ENCODE measurements at places on chromosomes 13 and 19. TPM values are rescaled to one million over a fixed set of nuclear protein-coding genes. Genes with fewer than 3 reads are reported as not detected.

DNA sequence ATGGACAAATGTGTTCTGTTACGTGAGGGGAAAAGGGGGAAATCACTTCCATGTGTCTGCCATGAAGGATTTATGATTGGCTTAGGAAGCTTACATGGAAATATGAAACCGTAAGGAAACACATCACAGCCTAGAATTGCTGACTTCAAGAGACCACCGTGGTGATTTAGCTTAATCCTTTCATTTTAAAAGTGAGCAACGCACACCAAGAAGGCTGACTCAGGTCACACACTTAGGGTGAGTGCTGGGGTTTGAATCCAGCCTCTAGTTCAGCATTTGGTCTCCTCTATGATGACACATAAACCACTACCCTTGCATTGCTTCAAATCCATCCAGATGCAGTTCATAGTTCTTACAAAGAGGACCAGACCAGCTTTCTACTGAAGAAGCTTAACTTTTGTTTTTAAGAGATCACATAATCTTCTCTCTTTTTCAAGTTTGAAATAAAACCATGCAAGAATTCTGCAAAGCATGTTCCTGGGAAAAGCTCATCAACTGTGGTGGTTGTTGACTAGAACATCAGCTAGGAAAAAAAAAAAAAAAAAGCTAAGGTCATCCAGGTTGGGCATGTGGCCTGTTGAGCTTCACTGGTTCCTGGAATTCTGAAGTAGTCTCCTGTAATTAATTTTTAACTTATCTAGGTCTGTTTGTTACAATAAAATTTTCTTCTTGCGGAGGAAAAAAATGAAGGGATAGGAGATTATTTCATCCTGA is 60.2 kb upstream of the KL start:
- no peak for DNase-seq

DNA sequence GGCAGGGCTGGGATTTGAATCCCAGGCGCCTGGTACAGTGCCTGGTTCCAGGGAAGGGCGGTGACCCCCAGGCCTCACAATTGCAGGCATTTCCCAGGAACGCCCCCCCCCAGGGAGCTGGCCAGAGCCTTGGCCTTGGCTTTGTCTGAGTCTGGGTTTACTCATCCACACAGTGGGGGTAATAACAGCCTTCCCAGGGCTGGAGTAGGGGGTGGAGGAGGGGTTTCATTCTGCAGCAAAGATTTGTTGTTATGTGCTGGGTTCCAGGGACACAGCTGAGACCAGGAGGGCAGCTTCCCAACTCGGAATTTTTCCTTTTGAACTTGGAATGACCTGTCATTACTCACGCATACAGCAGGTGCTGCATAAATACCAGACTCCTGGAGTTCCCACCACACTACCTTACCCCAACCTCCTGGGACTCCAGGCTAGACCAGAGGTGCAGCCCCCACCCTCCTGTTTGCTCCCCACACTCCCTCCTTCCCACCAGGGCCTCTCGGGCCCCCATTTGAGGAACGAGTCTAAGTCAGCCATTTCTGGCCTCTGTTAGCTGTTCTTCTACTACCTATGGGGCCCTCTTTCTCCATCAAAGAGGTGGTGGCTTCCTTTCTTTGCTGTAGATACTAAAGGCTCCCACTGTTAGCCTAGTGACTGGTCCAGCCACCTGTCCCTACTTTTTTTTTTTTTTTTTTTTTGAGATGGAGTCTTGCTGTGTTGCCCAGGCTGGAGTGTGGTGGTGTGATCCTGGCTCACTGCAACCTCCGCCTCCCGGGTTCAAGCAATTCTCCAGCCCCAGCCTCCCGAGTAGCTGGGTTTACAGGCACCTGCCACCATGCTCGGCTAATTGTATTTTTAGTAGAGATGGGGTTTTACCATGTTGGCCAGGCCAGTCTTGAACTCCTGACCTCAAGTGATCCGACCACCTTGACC is 1.6 kb upstream of the ADAMTS10 start:
- peak; percentile 25 for DNase-seq

GRCh38 chr19:6568816-6569215 is 22.1 kb downstream of the CD70 start:
- DNase-seq: no peak

GRCh38 chr13:41603917-41604316 is 146.6 kb downstream of the RGCC start:
- no peak for DNase-seq

DNA sequence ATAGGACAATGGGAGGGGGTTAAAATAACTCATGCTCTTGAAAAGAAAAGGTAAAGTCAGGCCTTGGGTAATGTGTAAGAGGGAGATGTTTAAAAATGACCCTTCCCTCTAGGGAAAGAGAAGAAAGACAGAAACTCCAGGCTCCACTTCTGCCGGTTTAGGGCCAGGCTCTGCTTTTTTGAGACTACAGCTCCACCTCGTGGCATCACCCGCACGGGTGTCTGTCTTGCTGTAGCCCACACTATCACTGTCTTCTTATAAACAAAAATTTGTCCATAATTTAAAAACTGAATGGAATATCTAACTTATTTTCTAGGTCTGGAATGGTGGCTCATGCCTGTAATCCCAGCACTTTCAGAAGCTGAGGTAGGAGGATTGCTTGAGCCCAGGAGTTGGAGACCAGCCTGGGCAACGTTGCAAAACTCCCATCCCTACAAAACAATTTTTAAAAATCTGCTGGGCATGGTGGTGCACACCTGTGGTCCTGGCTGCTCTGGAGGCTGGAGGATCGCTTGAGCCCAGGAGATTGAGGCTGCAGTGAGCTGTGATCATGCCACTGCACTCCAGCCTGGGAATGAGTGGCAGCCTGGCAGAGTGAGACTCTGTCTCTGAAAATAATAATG is 65.1 kb upstream of the GTF3A start:
- DNase-seq: peak; percentile 80

DNA sequence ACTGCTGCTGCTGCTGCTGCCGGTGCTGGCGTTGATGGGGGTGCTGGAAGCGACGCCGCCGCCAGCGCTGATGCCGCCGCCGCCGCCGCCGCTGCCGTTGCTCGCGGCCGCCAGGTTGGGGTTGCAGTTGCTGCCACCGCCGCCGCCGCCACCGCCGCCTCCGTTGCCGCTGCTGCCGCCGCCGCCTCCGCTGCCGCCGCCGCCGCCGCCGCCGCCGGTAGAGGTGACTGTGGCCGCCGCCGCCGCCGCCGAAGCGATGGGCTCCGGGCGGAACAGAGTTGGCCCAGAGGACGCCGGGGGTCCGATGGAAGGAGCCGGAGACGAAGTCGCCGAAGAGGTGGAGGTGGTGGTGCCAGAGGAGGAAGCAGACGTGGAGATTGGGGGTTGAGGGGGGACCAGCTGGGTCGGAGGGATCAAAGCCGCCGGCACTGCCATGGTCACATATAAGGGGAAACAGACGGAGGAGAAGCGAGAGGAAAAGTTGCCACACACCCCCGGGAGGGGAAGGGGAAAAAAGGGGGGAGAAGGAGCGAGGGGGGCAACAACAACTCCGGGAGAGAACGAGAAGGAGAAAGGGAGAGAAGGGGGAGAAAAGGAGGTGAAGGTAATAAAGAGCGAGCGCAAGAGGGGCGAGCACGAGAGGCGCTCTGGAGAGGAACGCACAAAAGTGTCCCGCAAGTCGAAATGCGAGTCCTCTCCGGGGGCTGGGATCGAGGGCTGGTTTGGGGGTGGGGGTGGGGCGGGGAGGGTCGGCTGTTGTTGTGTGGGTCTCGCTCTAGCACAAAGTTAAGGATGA is 471 bp downstream of the DACH1 start:
- peak; percentile 12 for DNase-seq

The ANKRD24 gene
- total RNA-seq: 1.6 TPM

DNA sequence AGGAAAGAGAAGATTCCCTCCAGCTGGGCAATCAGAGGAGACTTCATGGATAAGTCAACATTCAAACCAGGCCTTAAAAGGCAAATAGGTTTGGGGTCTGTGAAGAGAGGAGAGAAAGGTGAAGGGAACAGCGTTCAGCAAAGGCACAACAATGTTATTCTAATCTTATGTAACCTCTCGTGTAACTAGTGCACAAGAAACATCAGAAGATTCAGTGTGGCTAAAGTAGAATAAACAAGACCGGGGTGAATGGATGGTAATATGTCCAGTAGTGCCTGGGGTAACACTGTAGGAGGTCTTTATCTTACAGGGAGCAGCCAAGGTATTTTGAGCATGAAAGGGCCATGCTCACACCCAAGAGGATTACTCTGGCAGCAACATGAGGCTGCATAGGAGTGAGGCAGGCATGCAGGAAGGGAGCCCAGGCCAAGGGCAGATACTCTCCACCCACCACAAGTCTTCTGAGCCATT is 24.1 kb downstream of the LHFPL6 start:
- no peak for DNase-seq

DNA sequence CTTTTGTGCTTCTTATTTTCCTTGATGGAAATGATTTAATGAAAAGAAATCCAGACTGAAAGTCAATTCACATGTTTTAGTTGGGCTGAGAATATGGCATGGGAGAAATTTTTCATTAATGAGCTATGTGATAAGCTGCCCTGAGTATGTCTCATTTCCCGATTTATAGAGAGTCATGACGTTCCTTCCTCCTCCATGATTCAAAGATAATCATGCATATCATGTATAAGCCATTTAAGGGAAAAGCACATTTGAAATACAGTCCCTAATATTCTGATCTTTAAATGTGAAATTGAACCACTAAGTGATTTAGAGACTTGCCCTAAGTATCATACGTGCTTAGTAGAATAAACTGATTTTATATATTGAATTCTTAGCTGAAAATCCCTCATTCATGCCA is 840.9 kb downstream of the PCDH17 start:
- DNase-seq: no peak

The ATP4A gene
- total RNA-seq: not detected

- peak; percentile 51 for DNase-seq
Observed at GRCh38 chr13:31038834-31039552, 106.5 kb downstream of the TEX26 start.

DNA sequence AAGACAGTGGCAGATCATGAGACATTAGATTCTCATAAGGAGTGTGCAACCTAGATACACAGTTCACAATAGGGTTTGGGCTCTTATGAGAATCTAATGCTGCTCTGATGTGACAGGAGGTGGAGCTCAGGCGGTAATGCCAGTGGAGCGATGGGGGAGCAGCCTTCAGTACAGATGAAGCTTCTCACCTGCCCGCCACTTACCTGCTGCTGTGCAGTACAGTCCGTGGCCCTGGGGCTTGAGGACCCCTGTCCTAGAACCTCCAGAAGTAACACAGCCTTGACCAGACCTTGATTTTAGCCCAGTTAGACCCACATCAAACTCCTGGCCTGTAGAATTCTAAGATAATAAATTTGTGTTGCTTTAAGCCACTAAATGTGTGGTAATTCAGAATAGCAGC is 215.1 kb upstream of the MIR17HG start:
- DNase-seq: no peak

DNA sequence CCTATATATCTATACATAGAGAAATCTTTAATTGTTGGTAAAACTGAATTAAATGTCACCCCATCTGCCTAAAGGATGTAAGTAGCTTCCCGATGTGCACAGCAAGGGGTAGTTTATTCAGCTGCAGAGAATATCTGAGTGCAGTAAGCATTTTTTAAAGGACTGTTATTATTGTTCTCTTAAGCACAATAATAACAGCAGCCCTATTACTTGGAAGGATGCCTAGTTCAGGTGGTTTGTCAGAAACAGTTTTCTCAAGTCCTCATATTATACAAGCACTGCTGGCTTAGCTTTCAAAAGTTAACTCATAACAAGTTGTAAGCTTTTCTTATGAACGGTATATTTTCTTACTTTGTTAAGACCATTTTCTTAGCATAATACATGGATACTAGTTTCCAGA is 142.6 kb downstream of the CRYL1 start:
- no peak for DNase-seq

- DNase-seq: no peak
Observed at GRCh38 chr13:101747039-101747438, 294.6 kb downstream of the ITGBL1 start.
